ENCODE measurements at places on chromosomes 5 and 9. TPM values are rescaled to one million over a fixed set of nuclear protein-coding genes. Genes with fewer than 3 reads are reported as not detected.

GPR150 gene
- 0.40 TPM for total RNA-seq

ECSCR gene
- 2.2 TPM for total RNA-seq

SVEP1 gene
- total RNA-seq: 71.7 TPM

PIP5K1B gene
- total RNA-seq: 0.13 TPM

SPACA9 gene
- 4.0 TPM for total RNA-seq

WNK2 gene
- total RNA-seq: not detected

ZDHHC11 gene
- 2.9 TPM for total RNA-seq

NEUROG1 gene
- total RNA-seq: not detected

FRMPD1 gene
- not detected for total RNA-seq

FOXD4L3 gene
- 0.10 TPM for total RNA-seq

CCNG1 gene
- 222 TPM for total RNA-seq

ESM1 gene
- 54.3 TPM for total RNA-seq

FOXI1 gene
- not detected for total RNA-seq

INSYN2B gene
- total RNA-seq: 2.1 TPM

FST gene
- total RNA-seq: 189 TPM

ARID3C gene
- total RNA-seq: 0.36 TPM

PHF24 gene
- total RNA-seq: 0.10 TPM

C9orf153 gene
- 0.98 TPM for total RNA-seq

SAPCD2 gene
- 3.7 TPM for total RNA-seq

PCDHGC4 gene
- 4.2 TPM for total RNA-seq

GABRA6 gene
- total RNA-seq: not detected

PLAC8L1 gene
- total RNA-seq: 0.52 TPM

CYSRT1 gene
- 0.33 TPM for total RNA-seq

Measured in smooth muscle cell of the pulmonary artery (primary cell).